Activated naive CD4-positive, alpha-beta T cell treated with anti-CD3 and anti-CD28 coated beads for 36 hours (primary cell): ENCODE measurements at places on chromosomes 6 and 20. TPM values are rescaled to one million over a fixed set of nuclear protein-coding genes. Genes with fewer than 3 reads are reported as not detected.

GRCh38 chr6:52590152-52590891 is 13.5 kb upstream of the TRAM2 start:
- DNase-seq: no peak

GRCh38 chr6:169799474-169799926 is 48.1 kb downstream of the ERMARD start:
- DNase-seq: no peak

DNA sequence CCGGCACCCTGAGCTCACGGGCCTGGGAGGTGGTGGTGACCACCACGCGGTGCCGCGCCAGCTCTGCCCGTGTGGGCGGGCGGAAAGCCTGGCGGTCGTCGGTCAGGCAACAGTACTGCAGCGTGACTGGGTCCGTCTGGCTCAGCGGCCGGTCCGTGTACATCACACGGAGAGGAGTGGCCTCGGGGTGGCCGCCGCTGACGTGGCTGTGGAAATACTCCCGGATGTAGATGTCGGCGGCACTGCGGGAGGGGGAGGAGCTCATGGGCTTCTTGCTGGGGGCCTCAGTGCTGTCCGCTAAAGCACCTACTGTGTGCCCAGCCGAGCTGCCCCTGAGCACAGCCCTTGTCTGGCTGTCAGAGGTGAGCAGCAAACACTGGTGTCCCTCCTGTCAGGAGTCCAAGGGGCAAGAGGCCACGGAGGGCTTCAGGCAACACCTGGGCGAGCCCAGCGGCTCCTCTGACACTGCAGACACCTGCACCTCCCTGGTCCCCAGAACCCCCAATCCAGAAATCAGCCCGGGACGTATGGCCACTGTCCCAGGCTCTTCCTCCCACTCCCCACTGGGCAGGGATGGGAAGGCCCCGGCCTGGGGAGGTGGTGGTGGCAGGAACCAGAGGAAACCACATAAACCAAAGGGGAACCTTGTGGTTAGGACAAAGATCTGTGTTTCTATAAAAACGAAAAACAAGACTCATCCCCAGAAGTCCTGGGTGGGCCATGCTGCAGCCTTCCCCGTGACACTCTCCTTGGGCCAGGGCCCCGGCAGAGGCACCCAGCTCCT is 6.5 kb downstream of the HELZ2 start:
- peak; percentile 70 for DNase-seq

- DNase-seq: no peak
These were observed 48.3 kb upstream of the TBC1D32 start for GRCh38 chr6:121382467-121383121.

- no peak for DNase-seq
These were observed 112.0 kb upstream of the CARMIL1 start for GRCh38 chr6:25166955-25167748.

DNA sequence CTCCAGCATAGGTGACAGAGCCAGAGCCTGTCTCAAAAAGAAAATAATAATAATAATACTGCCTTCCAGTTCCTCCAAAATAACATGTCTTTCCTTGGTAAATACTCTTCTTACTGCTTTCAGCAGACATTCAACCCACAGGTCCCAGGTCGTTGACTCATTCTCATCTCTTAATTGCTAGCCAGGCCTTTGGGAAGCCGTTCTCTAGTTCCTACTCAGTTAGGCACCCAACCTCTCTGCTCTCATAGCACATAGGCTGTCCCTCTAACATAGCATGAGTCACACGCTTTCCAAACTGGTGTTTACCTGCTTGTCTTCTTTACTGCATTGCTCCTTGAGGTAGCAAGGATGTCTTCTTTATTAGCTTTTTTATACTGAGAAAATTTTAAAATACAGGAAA is 98.8 kb downstream of the LAMA2 start:
- no peak for DNase-seq

DNA sequence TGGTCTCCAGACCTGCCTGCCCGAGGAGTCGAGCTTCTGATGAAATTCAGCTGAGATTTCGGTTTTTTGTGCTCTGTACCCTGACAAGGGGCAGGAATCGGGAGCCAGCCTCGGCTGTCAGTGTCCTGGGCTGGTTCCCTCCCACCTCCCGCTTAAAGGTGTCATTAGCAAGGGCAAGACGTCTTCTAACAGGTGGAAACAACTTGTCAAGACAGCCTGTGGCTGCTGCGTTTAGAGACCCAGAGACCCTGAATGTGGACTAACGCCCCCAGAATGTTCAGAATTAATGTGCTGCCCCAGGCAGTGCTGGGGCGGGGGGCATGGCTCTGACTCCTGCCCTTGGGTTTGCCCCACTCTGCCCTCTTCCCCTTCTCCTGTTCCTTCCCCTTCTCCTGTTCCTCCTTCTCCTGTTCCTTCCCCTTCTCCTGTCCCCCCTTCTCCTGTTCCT is 69.7 kb downstream of the PHACTR3 start:
- DNase-seq: no peak

GRCh38 chr6:40722553-40723258 is 135.5 kb upstream of the LRFN2 start:
- no peak for DNase-seq

- no peak for DNase-seq
These were observed 146.0 kb upstream of the AFDN start for GRCh38 chr6:167680605-167681149.

DNA sequence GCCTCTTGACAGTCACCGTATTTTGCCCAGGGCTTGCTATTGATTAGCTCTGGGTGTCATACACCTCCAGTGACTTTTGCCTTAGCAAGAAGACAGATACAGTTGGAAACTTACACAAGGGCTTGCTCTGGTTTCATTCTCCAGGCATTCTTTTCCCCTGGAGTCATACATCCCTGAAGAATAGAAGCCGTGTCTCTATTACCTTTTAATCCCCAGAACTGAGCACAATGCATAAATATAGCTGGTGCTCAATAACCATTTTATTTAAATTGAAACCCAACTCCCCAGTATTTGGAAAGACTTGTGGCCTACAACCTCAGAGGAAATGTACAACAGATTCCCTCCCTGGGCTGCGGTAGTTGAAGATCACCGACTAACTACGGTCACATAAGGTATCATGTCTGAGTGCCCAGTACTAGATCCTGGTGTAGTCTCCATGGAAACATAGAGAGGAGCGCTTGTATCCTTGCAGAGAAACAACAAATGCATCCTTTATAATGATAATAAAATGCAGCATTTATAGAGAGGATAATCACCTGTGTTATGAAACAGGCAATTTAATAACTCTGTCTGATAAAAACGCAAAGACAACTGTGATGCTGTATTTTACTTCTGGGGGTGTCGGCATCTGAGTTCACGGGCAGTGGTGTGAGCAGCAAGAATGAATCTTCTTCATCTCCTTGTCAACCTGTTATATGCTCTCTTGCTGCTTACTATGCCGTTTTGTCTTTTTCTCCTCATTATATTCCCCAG is 401.2 kb upstream of the AGPAT4 start:
- DNase-seq: no peak

MOXD1 gene
- total RNA-seq: not detected

OR2H1 gene
- total RNA-seq: not detected
